ENCODE measurements at places on chromosomes 3 and 15.

GRCh38 chr3:70889162-70890019 lies 577.0 kb upstream of the MDFIC2 start:
- DNase-seq, result no peak

- peak; percentile 38 for DNase-seq
Measured at GRCh38 chr3:151086484-151087456, 1.3 kb downstream of the MED12L start.

DNA sequence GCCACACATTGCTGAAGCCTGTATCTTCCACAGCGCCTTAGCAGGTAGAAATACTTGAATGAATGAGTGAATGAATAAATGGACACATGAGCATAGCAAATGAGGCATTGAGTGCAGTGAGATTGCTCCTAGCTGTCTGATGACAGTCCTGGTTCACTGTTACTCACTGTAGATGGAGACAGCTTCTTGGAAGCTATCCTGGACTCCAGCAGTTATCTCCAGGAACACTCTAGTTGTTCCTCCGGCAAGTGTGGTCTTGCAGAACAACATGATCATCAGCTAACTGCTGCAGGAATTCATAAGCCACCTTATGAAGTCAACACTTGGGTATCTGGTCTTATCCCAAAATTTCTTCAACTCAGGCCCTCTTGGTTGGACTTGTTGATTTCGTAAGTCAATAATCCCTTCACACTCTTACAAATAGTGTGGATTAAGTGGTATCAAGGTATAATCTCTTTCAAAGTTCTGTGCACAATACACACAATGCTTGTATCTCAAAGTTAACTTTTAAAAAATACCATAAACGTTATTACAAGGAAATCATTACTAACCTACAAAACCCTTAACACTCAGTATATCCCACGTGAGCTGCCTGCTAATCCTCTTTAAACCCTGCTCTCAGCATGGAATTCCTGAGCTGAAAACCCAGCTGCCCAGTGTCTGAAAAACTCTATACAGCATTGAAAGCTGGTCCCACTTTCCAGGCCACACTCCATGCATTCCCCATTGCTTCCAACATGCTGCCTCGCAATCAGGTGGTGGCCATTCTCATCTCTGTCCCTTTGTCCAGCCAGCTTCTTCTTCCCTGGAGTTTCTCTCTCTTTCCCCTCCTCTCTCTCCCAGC lies 14.4 kb upstream of the ZBTB38 start:
- no peak for DNase-seq

- no peak for DNase-seq
Measured at GRCh38 chr3:65210026-65210814, 522.4 kb upstream of the ADAMTS9 start.

DNA sequence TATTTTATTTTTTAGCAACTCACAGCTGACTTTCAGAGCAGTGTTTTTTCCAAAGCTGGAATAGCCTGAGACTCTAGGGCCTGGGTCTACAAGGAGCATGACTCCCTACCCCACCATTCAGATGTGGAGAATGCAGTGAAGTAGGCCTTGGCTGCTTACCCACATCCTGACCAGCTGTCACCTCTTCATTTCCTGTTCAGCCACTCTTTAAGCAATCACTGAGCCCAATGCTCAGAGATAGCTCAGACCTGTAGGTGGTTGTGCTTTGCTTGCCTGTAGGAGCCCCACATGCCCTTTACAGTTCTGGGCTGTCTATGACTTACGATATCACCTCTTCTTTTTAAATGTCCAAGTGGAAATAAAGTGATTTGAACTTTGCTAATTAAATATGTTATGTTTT lies 148.1 kb downstream of the NEK11 start:
- DNase-seq, result no peak

DNA sequence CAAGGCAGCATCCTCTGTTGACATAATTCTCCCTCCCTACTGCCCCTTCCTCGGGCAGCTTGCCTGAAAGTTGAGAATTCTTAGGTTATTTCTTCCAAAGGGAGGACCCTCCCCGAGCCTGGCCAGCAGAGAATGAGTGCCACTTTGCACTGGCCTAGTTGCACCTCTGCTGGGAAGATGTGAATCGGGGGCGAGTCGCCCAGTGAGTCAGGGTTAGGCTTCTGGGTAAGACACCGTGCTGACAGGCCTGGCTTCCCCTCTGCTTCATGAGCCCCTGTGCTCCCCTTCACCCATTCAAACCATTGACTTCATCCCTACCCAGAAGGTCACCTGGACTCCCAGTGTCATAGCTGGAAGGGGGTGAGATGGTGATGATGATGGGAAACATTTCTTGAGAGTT lies 82.3 kb downstream of the AAGAB start:
- no peak for DNase-seq

GRCh38 chr15:77856705-77857346 lies 220.7 kb downstream of the TBC1D2B start:
- DNase-seq, result no peak

DNA sequence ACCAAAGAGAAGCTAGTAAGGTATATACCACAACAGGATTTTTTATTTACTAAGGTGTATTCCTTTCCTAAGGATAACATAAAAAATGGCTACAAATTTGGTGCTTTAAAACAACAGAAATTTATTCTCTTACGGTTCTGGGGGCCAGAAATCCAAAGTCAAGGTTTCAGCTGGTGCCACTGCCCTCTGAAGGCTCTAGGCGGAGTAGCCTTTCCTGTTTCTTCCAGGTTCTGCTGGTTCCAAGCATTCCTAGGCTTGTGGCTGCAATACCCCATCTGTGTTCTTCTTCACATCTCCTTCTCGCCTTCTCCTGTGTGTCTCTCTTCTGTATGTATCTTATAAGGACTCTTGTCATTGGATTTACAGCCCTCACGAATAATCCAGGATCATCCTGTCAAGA lies 549.9 kb downstream of the GRM7 start:
- no peak for DNase-seq

- DNase-seq, result no peak
Measured at GRCh38 chr3:183768114-183768513, 57.3 kb downstream of the MAP6D1 start.

DNA sequence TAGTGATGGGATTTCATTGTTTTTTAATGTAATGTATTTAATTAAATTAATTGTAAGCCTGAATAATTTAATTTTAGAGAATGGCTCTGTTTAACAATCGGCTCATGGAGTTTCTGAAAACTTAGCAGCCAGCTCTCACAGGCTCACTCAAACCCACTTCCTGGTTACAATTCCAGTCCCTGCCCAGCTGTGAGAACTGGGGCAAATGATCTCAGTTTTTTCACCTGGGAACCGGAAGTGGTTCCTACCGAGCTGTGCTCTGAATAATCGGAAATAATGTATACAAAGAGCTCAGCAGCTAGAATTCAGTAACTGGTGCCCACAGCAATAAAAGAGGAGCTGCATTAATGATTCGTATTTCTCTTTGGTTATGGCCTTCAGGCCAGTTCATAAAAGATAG lies 244.3 kb upstream of the MCTP2 start:
- no peak for DNase-seq

DNA sequence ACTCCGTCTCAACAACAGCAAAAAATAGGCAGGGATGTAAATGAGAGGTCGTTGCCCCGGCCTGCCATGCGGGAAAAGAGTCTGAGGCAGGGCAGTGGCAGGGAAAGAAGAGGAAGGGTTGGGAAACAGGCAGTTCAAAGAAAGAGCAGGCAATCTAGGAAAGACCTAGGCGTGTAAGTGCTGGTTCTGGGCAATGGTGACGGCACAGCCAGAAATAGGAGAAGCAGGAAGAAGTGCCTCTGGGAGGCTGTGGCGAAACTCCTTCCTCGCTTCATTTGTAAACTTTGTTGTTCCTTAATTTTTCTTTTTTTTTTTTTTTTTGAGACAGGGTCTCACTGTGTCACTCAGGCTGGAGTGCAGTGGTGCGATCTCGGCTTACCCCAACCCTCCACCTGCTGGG lies 4.3 kb downstream of the SLC51A start:
- DNase-seq, result no peak

- DNase-seq, result no peak
Measured at GRCh38 chr3:164007765-164008164, 1070.5 kb downstream of the SI start.

DNA sequence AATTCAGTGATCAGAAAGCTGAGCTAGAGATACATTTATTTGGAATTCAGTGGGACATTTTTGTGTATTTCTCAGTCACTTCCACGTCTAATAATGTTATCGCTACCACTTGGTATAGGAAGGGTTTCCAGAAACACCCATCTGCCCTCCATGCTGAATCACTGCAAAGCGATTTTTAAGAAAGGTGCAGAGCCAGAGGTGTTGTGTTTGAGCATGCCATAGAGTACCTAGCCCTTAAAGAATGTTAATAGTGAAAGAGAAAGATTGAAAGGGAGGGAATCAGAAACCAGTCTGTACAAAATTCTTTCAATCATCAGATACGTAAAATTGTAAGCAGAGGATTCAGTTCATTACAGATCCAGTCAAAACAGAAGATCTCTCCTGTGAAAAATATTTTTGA lies 80.1 kb upstream of the ARL6 start:
- DNase-seq, result no peak

GRCh38 chr15:85133709-85134108 lies 152.1 kb downstream of the PDE8A start:
- DNase-seq, result no peak

GRCh38 chr3:169286214-169286613 lies 377.3 kb downstream of the MECOM start:
- no peak for DNase-seq

- no peak for DNase-seq
Measured at GRCh38 chr15:66147440-66147839, 106.1 kb downstream of the MEGF11 start.

GRCh38 chr3:70519026-70519425 lies 206.6 kb upstream of the MDFIC2 start:
- DNase-seq, result no peak

DNA sequence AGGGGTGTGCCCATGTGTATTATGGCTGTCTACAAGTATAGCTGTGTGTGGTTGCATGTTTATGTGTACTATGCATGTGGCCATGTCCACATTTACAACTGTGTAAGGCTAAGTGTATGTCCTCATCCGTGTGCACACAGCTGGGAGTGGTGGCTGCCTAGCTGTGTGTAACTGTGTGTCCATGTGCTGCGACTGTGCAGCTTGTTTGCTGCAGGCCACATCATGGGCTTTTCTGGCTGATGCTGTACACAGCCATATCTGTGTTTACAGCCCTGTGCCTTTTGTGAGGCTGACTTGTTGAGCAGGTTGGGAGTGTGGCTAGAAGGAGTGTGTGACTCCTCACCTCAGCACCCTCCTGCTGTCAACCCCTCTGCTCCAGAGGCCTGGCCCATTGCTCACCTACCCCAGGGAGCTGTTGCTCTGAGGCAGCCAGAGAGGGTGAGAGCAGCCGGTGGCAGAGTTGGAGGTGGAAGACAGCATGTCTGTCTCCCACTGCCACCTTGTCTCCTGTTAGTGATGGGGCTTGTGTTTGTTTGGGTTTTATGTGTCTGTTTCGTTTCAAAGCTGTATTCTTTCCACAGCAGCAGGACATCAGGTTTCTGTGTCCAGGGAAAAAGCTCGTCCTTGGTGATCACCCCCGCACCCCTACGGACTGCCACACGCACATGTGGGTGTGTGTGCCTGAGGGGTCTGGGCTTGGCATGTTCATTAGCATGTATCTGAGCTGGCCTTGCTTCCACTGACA lies 1.4 kb upstream of the GRM2 start:
- no peak for DNase-seq

DNA sequence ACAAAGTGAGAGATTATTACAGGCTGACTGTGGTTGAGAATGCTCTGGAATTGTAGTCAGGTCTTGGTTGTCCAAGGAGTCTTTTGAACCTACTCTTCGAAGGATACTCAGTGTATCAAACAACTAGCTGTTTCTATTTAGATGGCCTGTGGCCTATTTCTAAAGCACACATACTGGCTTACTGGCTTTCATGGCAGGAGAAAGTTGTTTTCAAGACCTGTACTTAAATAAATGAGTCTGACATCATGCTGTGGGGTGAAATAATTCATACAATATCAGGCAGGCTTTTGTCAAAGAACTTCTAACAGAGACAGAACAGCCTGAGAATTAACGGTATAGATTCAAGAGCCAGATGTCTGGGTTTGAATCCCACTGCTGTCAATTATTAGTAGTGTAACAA lies 316.7 kb upstream of the SEMA6D start:
- DNase-seq, result no peak

DNA sequence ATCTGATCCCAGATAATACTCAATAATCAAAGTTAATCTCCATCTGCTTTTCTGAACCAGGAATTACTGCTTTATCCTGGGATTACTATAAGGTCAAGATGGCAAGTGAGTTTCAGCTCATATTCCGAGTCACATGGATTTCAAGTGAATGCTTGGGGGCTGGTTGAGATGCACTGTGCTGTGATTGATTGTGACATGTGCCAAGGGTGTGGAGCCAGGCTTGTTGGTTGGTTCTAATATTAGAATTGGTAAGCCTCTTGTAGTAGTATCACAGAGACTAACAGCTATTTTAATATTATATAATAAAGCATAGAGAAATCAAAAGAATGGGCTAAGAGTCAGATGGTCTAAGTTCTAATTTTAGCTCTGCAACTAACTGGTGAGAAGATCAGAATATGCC lies 74.2 kb upstream of the ICE2 start:
- no peak for DNase-seq

DNA sequence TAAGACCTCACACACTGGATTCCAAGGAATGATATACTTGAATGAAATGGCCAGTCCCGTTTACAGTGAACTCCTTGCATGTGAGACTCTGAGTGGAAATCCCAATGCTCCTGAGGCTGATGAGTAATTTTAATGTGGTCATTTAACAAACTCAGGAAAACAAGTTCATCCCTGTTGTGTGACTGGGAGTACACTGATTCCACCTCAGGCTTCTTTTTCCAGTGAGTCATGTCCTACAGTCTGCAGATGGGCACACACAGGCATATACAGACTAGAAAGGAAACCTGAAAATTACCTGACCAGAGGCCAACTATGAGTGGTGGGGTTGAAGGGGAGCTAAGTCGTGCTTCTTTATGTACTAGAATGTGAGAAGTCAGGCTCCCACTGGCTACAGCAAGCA lies 5.8 kb downstream of the SQOR start:
- DNase-seq, result no peak

DNA sequence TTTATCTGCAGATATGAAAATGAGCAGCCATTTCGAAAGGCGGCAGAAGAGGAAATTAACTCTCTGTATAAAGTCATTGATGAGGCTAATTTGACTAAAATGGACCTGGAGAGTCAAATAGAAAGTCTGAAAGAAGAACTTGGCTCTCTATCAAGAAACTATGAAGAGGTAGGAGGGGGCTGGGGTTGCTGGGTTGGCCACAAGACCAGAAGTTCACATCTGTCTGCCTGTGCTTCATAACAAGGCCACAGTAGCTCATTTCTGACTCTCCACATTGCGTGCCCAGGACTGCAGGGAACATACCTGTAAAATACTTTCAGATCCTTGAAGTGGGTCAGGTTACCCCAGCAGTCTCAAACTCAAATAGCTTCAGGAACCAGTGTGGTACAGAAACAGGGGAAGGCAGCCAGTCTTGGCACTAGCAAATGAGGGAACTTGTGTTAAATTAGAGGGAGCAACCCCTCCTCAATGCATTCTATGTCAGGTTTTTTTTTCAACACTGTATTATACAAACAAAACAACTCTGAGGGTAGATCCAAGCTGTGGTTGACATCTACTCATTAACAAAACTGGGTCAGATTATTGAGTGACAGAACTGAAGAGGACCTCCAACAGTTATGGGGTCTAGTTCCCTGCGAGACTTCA lies 48.7 kb downstream of the BFSP2 start:
- DNase-seq, result no peak

All from HS-5 (cell line).